Stimulated activated CD4-positive, alpha-beta T cell treated with anti-CD3 and anti-CD28 coated beads, Interleukin-1b, Interleukin-23, amount 100 ng/mL, for 48 hours (primary cell): ENCODE measurements at places on chromosomes 6 and 20.

DNA sequence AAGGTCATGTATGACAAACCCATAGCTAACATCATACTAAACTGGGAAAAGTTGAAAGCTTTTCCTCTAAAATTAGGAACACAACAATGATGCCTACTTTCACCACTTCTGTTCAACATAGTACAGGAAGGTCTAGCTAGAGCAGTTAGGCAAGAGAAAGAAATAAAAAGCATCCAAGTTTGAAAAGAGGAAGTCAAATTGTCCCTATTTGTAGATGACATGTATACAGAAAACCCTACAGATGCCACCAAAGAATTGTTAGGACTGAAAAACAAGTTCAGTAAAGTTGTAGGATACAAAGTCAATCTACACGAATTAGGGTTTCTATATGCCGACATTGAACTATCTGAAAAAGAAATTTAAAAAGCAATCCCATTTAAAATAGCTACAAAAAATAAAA is 89.4 kb upstream of the GLP1R start:
- no peak for DNase-seq

- DNase-seq = no peak
These were observed 735.6 kb downstream of the RFPL4B start for GRCh38 chr6:113082745-113083144.

GRCh38 chr6:70299456-70299855 is 3.4 kb downstream of the COL9A1 start:
- no peak for DNase-seq

DNA sequence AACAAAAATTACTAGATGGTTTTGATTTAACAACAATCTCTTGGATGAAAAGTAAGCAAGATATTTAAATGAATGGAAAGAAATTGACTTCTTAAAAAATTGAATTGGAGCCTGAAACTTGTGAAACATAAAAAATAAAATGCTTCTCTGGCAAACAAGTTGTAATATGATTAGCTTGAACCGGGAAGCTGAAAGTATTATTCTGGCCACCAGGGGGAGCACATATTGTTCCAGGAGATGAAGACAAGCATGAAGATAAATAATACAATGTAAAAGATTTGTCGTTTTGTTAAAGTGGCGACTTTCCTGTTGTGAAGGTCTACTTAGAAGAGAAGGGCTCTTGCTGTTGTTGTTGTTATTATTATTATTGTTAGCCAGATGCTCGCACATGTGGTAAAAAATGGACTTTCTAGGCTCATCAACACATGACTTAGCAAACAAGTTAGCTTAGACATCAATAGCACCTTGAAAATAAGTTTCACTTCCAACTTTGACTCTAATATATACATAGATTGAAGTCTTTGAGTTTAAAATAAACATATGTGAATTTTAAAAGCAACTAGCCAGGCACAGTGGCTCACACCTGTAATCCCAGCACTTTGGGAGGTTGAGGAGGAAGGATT is 14.2 kb downstream of the PAX1 start:
- DNase-seq = peak; percentile 20
